ENCODE measurements at places on chromosomes 5 and 9. TPM values are rescaled to one million over a fixed set of nuclear protein-coding genes. Genes with fewer than 3 reads are reported as not detected.

The C9 gene
- 0.16 TPM for total RNA-seq

The LRRC70 gene
- 0.79 TPM for total RNA-seq

The C5orf58 gene
- not detected for total RNA-seq

The RNF183 gene
- total RNA-seq, result not detected
